Fibroblast of villous mesenchyme (primary cell): ENCODE measurements at places on chromosomes 12 and 14. TPM values are rescaled to one million over a fixed set of nuclear protein-coding genes. Genes with fewer than 3 reads are reported as not detected.

Gene SYT1
- 2.3 and 3.9 TPM in 2 replicates for total RNA-seq

Gene PRH2
- total RNA-seq, result 0.32 and 0.43 TPM in 2 replicates

Gene FAIM2
- total RNA-seq, result 3.0 and 3.9 TPM in 2 replicates

Gene NRXN3
- total RNA-seq, result 5.5 and 7.3 TPM in 2 replicates

Gene SERPINA1
- total RNA-seq, result not detected in 2 replicates

Gene INHBC
- total RNA-seq, result under 0.01 TPM in 1 of 2 replicates, not detected in the other

Gene MON2
- total RNA-seq, result 54.4 and 59.2 TPM in 2 replicates

Gene SPTB
- under 0.01 TPM in 2 replicates for total RNA-seq

Gene UNC79
- under 0.01 TPM in 2 replicates for total RNA-seq

Gene ERP27
- not detected in 2 replicates for total RNA-seq

Gene RPGRIP1
- under 0.01 TPM in 1 of 2 replicates, not detected in the other for total RNA-seq

Gene MAP1LC3B2
- total RNA-seq, result 0.32 and 0.43 TPM in 2 replicates

Gene SLC39A5
- total RNA-seq, result not detected in 2 replicates

Gene VRK1
- total RNA-seq, result 25.4 and 47.1 TPM in 2 replicates

Gene AMIGO2
- 62.2 and 101 TPM in 2 replicates for total RNA-seq

Gene KRT82
- total RNA-seq, result not detected in 2 replicates

Gene ARHGEF40
- 39.6 and 45.3 TPM in 2 replicates for total RNA-seq

Gene MDGA2
- total RNA-seq, result under 0.01 TPM in 1 of 2 replicates, not detected in the other
